ENCODE measurements at places on chromosomes 1 and 21. TPM values are rescaled to one million over a fixed set of nuclear protein-coding genes. Genes with fewer than 3 reads are reported as not detected.

Gene CELA2B
- 0.29 TPM for total RNA-seq

Gene SERPINC1
- 0.06 TPM for total RNA-seq

Gene ERICH3
- not detected for total RNA-seq

Gene RUNX3
- total RNA-seq, result 6.4 TPM

Gene TMEM82
- not detected for total RNA-seq

Gene PLOD1
- total RNA-seq, result 69.8 TPM

Gene TMEM61
- total RNA-seq, result 0.33 TPM

Gene OLIG2
- not detected for total RNA-seq

Gene STYXL2
- not detected for total RNA-seq

Gene IL20
- total RNA-seq, result 0.06 TPM

Gene RIPPLY3
- total RNA-seq, result 0.62 TPM

Gene TRIM63
- total RNA-seq, result 0.17 TPM

Gene LPAR3
- total RNA-seq, result 0.62 TPM

Gene TRIM45
- total RNA-seq, result 1.6 TPM

Gene OR2G3
- total RNA-seq, result not detected

Gene ADGRB2
- 7.5 TPM for total RNA-seq

Gene ANGPTL7
- total RNA-seq, result not detected

Gene RNF186
- not detected for total RNA-seq

Gene SIPA1L2
- 8.3 TPM for total RNA-seq

Gene AADACL4
- not detected for total RNA-seq

Gene KISS1
- not detected for total RNA-seq

Gene HSD17B7
- total RNA-seq, result 8.0 TPM

Gene HMGCL
- 11.5 TPM for total RNA-seq

Gene NUF2
- total RNA-seq, result 33.2 TPM

Gene KRTAP12-1
- total RNA-seq, result not detected

Gene S100A7
- not detected for total RNA-seq

Gene PIGC
- total RNA-seq, result 38.5 TPM

Gene F13B
- 0.08 TPM for total RNA-seq

Gene LRRC8C
- total RNA-seq, result 16.9 TPM

Gene LRRC38
- not detected for total RNA-seq

Gene PTPN14
- 9.8 TPM for total RNA-seq

Gene RIMKLA
- total RNA-seq, result 0.84 TPM

Gene CRP
- total RNA-seq, result not detected

Gene CCDC24
- total RNA-seq, result 7.1 TPM

Gene EVI5
- total RNA-seq, result 6.0 TPM

Gene OR2L13
- not detected for total RNA-seq

Gene TNFAIP8L2
- total RNA-seq, result not detected

Gene LIN9
- 8.0 TPM for total RNA-seq

Gene ADAM15
- 76.9 TPM for total RNA-seq

Gene LRRC8D
- 41.5 TPM for total RNA-seq

Gene HES3
- not detected for total RNA-seq

Gene IVL
- total RNA-seq, result 0.06 TPM

Gene CCDC18
- 5.3 TPM for total RNA-seq

Measured in A549 treated with CORT108297 at 1 μM for 4 hours (cell line).